ENCODE measurements at places on chromosomes 5 and 9. TPM values are rescaled to one million over a fixed set of nuclear protein-coding genes. Genes with fewer than 3 reads are reported as not detected.

DNA sequence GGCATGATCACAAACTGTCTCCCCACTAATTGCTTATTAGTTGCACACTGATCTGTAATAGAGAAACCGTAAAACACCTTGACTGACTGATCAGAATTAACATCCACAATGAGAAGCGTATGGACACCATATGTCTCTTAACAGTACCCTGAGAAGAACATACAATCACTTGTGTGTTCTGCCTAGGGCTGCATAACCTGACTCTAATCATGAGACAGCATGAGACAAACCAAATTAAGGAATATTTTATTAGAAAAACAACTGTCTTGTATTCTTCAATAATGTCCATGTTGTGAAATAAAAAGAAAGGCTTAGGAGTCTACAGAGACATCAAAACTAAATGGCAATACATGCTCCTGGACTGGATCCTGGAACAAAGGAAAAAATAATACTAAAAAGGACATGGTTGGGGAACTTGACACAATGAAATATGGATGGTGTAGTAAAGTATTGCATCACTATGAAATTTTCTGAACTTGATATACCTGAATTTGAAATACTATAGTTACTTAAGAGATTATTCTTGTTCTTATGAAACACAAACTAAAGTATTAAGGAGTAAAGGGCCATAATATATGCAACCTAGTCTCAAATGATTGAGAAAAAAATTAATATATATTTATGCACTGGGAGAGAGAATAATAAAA lies 162.1 kb downstream of the CWC27 start:
- no peaks in the 10 kb centered on the region for H3K36me3 ChIP-seq

The CER1 gene
- total RNA-seq: not detected

DNA sequence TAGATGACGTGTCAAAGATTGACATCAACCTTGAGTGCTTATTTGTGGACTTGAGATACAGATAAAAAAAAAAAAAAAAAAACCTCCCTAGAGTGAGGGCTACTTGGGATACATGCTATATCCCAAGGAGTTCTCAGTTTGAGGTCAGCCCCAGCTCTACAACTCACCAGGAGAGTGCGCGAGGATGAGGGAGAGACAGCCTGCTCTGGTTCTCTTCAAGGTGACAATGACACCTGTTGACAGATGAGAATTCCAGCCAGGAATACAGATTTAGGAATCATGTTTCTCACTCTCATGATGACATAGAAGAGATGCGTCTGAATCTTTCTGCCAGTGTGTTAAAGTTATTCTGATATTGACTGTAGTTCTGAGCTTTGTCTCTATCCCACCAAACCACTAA lies 24.9 kb upstream of the ARHGAP26 start:
- no peaks in the 10 kb centered on the region for H3K36me3 ChIP-seq
- no peak overlapping the region for H3K4me3 ChIP-seq
- no peaks in the 10 kb centered on the region for H3K4me1 ChIP-seq
- H3K27me3 ChIP-seq: no peaks in the 10 kb centered on the region

The PDCD1LG2 gene
- 3.0 TPM for total RNA-seq

DNA sequence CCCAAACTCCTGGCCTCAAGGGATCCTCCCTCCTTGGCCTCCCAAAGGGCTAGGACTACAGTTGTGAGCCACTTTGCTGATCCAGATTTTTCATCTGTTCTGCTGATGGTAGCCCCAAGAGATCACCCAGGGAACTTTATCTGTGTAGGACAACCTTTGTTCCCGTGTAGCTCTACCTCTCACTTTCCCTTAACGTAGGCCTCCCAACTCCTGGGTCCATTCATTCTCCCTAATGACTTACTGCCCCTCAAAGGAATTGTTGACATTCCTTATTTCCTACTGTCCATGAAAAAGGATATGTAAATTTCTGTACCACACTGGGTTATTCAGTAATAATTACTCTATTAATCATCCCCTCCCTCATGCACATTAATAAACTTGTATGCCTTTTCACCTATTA lies 51.0 kb upstream of the PHF24 start:
- no peaks in the 10 kb centered on the region for H3K36me3 ChIP-seq
- H3K4me1 ChIP-seq: no peaks in the 10 kb centered on the region
- H3K27ac ChIP-seq: no peak overlapping the region
- H3K27me3 ChIP-seq: no peaks in the 10 kb centered on the region
- no peak overlapping the region for H3K4me3 ChIP-seq
- no peak for DNase-seq
